Activated T-cell treated with anti-CD3 and anti-CD28 coated beads, Interleukin-2, amount 50 U/mL, for 72 hours (primary cell): ENCODE measurements at places on chromosomes 7 and 10.

GRCh38 chr10:9009505-9009904 lies 955.0 kb downstream of the GATA3 start:
- DNase-seq = no peak

DNA sequence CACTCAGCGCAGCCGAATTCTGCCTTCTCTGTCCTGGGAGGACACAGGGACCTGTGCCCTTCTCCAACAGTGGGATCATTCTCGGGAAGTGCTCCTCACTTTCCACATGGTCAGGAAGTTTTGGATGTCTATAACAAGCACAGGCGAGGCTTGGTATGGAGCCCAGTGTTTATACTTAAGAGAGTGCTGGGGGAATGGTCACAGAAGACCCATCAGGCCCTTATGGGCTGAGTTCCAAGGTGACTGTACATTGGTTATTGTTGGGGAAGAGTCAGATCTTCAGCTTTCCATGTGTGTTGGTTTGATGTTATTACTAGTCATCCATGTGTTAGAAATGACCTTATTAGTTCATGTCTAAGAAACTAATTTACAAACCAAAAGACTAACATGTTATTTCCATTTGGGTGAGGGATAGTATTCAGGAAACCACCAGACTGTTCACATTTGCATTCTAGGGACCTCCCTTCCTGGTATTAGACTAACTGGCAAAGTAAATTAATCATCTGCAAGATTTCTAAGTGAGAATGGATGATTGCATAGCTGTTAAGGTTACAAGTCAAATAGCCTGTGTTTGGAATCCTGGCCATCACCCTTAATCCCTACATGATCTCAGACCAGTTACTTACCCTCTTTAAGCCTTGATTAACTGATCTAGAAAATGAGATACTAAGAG lies 834.2 kb downstream of the LRMDA start:
- DNase-seq = no peak

DNA sequence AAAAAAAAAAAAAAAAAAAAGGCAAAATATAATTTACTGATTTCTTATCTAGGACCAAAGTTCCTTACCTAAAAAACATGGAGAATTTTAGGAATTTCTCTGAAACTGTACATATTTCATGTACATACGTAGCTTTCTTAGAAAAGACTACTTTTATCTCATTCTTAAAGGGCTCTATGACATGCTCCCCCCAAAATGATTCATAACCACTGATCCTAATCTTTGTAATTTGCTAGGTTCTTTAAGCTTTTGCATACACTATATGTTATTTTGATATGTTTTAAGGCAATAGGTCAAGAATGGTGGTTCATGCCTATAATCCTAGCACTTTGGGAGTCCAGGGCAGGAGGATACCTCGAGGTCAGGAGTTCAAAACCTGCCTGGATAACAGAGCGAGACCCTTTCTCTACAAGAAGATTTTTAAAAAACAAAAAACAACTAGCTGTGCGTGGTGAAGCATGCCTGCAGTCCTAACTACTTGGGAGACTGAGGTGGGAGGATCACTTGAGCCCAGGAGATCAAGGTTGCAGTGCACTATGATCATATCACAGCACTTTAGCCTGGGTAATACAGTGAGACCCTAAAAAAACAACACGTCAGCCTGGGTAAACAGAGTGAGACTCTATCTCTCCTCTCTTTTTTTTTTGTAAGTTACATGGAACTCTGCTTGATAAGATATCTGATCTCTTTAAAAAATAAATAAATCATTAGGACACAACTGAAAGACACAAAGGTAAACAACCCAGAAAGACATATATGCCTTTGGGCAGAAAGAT lies 54.8 kb downstream of the ATAD1 start:
- no peak for DNase-seq

DNA sequence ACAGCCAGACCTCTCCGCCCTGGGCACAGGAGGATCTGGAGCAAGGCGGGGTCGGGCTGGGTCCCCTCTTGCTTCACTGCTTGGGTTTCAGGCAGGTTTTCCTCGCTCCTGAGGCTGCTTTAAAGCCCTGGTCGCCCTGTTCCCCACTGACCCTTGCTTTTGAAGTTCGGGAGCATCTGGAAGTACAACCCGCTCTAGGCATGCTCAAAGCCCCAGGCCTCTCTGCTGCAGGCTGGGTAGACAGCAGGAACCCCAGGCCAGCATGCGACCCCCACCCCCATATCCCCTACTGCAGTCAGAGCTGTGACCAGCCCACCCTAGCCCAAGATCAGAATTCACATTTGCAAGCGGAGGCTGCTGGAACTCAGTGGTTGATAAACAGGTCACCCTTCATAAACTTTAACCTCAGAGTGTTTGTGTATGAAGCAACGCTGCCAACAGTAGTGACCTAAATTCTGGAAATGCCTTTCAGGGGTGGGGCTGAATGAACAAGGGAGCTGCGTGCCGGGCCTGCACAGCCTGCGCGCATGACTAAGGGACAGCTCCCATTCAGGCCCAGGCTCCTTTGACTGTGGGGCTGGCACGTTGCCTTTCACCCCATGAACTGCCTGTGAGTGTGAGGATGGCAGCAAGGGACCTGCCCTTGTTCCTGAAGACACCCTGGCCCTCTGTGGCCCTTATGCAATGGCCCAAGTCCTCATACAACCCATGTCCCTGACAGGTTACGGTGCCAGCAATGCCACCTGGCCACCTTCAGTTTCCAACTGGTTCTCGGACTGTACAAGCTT lies 52.5 kb downstream of the PROSER2 start:
- DNase-seq = no peak
